ENCODE measurements at places on chromosomes 6 and 20. TPM values are rescaled to one million over a fixed set of nuclear protein-coding genes. Genes with fewer than 3 reads are reported as not detected.

DNA sequence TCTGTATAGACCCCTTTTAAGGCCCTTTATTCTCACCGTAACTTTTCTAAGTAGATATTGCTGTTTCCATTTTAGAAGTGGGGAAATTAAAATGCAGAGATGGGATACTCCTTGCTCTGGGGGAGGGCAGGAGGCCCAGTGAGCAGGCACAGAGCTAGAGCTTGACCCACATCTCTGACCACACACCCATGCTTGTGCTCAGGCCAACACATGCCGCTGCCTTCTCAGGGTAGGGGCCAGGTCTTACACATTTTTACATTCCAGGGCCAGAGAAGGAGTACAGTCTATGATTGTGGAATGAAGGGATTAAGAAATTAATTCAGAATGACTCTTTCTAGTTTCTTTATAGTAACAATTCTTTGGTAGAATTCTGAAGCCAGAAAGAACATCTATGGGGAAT is 104.8 kb downstream of the SOBP start:
- DNase-seq, result no peak

NKX2-2 gene
- total RNA-seq, result not detected

- no peak for DNase-seq
Measured at GRCh38 chr6:46356543-46356942, 134.7 kb downstream of the RCAN2 start.

NKX2-4 gene
- not detected for total RNA-seq

DNA sequence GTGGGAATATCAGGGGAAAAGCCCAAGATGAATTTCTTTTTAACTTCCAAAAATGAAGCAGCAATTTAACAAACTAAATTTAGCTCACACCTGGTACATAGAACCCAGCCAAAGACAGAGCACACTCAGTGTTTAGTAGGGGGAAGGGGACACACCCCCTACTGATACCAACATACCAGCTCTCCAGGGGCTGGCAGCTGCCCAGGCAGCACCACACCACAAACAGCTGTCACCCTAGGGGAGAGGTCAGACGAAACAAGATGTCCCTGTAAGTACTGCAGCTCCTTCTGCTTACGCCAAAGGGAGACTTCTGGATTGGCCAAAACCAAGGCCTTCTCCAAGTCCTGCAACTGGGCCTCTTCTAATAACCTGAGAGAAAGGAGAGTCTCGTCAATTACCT is 26.0 kb downstream of the MDN1 start:
- DNase-seq, result no peak

DNAH8 gene
- 0.04 TPM for total RNA-seq

ZSCAN23 gene
- 4.1 TPM for total RNA-seq

DNA sequence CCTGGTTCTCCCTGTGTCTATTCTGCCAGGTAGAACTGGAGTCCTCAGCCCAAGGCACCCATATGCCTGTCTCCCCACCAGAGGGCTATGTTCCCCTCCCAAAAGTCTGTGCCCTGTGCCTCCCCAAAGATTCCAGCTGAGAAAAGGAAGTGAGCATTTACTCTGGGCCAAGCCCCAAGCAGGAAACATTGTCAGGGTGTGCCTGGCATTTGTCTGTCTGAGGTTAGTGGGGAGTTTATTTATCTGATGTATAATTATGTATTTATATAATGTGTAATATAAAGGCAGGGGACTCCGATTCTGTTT is 5.6 kb downstream of the GDF5 start:
- no peak for DNase-seq

- DNase-seq, result no peak
Measured at GRCh38 chr20:32350421-32350820, 7.7 kb upstream of the ASXL1 start.

PDE10A gene
- 20.9 TPM for total RNA-seq

DNA sequence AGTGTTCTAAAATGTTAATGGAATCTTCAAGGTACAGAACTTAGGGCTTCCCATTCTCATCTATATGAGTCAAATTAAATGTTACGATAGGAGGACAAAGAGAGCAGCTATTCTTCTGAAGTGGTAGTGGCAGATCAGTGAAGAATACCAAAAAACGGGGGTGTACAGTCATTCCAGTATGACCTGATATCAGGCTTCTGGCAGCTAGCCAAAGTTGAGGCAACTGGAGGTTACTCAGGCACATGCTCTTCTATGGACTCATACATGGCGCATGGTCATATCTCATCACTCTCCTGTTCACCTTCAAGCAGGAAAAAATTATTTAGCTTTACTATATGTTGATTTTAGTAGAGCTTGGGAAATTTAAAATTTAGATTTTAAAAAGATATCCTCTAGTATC is 1608.8 kb downstream of the GRIK2 start:
- no peak for DNase-seq

GRCh38 chr20:12040261-12040660 is 122.6 kb downstream of the BTBD3 start:
- DNase-seq, result no peak

DNA sequence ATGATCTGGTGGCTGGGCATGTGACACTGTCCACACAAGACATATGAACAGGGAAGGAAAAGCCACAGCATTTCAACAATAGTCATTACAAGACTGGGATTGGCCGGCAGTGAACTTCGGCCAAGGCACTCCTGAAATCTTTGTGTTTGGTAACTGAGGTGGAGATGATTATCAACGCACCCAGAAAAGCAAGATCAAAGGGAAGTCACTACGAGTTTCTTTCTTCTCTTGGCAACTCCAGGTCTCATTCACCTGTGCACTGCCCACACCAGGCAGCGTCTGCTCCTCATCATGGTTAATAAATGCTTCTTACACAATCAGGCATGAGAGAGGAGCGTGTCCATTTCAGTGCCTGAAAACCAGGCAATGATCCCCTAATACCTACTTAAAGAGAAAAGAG is 20.5 kb upstream of the FOXC1 start:
- DNase-seq, result no peak

- no peak for DNase-seq
Measured at GRCh38 chr6:159880412-159880975, 10.3 kb upstream of the MAS1 start.

UNC93A gene
- total RNA-seq, result not detected

C6orf141 gene
- total RNA-seq, result 9.3 TPM

ULBP1 gene
- 0.33 TPM for total RNA-seq

GRCh38 chr6:87590990-87591389 is 1.1 kb downstream of the ORC3 start:
- no peak for DNase-seq

- DNase-seq, result no peak
Measured at GRCh38 chr6:170489836-170490235, 63.3 kb downstream of the PSMB1 start.

- DNase-seq, result no peak
Measured at GRCh38 chr6:19934996-19935591, 97.9 kb downstream of the ID4 start.

DNA sequence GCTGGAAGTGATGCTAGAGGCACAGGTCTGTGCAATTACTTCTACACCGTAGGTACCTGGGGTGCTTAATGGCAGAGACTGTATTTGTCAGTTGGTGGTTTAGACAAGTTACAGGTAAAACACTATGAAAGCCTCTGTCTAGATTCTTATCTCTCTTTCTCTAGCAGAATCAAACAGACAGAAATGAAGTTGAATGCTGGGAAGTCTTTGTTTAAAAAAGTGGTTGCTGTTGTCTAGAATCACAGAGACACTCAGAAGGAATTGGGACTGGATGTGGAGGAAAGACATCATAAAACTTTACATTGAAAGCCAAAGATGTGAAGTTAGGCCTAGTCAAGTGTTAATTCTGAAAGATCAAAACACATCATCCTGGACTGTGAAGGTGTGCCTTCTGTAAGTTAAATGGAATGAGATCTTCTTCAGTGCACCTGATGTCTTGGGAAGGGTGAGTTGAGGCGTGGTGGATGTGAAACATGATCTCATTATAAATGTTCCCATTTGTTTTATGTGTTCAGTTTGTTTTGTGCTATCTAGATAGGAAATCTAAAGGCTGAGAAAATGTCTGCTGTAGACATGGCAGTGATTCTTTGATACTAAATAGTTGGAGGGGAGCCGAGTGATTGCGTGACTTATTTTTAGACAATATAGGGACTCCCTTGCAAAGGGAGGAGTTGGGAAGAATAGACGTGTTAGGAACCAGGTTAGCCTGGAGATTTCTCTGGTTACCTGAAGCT is 290.2 kb downstream of the SOX4 start:
- DNase-seq, result no peak

TMX4 gene
- total RNA-seq, result 56.6 TPM

DNA sequence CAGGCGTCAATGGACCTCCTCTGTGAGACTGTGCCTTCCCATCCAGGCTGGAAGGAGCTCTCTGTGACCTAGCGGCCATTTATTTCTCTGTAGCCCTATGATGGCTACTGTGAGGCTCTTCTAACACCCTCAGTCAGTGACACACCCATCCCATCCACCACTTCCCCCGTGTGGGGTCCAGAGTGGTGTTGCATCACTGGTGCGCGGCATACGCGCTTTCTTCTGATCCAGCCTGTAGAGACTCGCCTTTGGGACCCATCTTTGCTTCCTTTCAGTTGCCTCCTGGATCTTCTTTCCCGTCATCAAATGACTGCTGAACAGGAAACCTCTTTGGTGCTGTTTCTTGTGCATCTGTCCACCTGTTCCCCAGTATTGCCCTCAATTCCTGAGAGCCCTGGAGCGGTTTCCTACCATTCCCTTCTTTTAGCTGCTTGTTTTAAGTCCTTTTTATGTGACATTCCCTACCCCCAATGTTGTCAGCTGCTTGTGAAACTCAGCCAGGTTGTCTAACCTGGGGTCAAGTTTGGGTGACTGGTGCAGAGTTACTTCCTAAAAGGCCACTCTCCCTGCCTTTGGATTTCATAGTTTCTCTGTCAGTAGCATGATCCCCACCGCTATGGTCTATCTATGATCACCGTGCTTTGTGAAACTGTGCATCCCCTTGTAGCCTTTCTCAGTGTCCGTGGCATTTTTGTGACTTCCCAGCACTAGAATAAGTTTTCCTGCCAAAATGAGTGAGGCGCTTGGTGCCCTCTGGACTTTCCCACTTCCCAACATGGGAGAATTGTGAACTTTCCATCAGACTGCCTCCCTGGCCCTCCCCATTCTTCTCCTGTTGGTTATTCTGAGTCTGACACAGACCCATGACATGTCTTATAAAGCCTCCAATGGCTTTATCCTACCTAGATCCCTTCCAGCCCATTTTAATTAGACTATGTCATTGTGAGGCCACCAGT is 5.7 kb downstream of the PRR3 start:
- DNase-seq, result no peak

GRCh38 chr6:85452441-85452881 is 2.6 kb downstream of the NT5E start:
- DNase-seq, result no peak

DNA sequence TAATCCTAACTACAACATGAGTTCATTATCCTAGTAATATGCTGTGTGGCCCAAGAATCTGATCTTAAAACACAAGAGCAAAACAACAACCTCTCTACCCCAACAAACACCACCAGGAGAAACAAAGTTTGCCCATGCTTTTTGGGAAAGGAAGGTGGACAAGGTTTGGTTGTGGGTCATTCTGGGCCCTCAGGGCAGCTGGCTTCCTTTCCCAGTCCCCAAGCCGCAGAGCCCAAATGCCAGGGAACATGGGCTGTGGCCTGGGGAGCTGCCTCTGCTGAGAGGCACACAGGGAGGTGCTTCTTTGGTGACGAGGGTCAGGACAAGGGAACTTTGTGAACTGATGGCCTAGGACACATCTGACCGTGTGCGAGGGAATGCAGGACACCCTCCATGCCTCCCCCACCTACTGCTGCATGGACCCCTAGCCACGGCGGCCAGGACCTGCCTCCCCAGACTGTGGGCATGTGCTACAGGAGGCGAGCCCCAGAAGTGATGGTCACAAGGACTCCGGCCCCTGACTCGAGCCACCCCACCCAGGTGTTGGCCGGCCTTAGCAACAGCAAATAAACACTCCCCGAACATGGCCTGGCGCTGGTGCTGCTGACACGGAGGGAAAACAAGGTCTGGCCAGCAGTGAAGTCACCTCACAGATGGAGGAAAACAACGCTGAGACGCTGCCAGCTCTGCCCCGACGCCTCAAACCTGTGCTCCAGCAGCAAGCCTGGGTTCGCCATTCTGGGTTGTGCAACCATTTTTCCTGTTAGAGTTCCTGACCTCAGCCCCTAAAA is 55.6 kb downstream of the RRBP1 start:
- no peak for DNase-seq

DNA sequence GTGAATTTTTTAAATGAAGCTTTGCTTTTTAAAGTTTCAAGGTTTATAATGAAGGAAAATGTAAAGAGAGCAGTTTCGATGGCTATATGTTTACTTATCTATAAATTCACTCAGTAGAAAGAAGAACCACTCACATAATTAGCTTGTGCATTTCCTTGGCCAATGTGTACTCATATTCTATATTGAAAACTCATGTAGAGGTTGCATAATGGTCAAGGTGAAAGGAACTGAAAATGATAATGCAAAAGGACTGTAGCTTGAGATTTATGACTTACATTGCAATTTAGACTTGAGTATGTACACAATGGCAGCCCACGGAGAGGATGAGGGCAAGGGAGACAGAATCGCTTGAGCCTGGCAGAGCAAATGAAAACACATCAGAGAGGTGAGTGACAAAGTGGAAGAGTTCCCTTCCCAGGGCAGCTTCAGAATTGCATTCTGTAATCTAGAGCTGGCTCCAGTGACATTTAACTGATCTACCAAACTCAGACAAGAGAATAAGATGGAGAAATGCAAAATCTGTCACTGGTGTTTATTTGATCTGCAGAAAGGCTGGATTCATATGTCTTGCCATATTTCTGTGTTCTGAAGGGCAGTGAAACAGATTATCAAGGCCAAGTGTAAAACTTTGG is 191.8 kb downstream of the TMEM200A start:
- no peak for DNase-seq

SPATA25 gene
- 5.0 TPM for total RNA-seq

GRCh38 chr6:103723438-103724322 is 1136.0 kb downstream of the HACE1 start:
- DNase-seq, result no peak

DNA sequence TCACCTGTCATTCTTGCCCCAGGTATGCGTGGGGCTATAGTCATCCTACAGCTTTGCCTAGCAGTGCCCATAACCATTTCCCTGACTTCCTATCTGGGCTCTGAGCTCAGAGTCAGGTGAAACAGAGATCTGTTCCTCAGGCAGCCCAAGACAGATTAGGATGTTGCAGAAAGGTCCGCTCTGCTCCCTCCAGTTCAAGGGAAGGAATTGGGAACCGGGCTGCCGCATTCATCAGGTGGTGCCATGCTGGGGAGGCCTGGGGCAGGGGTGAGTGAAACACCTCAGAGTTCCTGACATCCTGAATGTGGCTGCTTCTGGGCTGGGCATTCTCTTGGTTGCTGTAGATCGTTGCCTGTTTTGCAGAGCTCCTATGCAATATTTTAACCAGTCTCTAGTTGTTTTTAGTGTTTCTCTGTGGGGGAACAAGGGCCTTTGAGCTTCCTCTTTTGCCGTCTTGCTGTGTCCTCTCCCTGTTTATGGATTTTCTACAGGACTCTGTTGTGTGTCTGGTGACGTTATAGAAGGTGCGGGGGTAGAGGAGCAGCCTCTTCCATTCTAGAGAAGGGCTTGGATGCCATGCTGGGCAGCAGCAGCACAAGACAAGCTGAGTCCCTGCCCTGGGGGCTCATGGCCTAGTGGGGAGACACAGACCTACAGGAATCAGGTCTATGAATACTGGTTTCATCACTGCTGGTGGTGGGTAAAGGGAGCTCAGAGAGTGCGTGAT is 9.2 kb downstream of the ENTPD6 start:
- DNase-seq, result no peak
